ENCODE measurements at places on chromosomes 4 and X. TPM values are rescaled to one million over a fixed set of nuclear protein-coding genes. Genes with fewer than 3 reads are reported as not detected.

The GYG2 gene
- total RNA-seq: 1.5 TPM

The ACE2 gene
- total RNA-seq: 16.6 TPM

The CT45A5 gene
- not detected for total RNA-seq

The MAGEA2B gene
- total RNA-seq: not detected

- DNase-seq: no peak
Measured at GRCh38 chr4:66216252-66216651, 546.0 kb upstream of the EPHA5 start.

DNA sequence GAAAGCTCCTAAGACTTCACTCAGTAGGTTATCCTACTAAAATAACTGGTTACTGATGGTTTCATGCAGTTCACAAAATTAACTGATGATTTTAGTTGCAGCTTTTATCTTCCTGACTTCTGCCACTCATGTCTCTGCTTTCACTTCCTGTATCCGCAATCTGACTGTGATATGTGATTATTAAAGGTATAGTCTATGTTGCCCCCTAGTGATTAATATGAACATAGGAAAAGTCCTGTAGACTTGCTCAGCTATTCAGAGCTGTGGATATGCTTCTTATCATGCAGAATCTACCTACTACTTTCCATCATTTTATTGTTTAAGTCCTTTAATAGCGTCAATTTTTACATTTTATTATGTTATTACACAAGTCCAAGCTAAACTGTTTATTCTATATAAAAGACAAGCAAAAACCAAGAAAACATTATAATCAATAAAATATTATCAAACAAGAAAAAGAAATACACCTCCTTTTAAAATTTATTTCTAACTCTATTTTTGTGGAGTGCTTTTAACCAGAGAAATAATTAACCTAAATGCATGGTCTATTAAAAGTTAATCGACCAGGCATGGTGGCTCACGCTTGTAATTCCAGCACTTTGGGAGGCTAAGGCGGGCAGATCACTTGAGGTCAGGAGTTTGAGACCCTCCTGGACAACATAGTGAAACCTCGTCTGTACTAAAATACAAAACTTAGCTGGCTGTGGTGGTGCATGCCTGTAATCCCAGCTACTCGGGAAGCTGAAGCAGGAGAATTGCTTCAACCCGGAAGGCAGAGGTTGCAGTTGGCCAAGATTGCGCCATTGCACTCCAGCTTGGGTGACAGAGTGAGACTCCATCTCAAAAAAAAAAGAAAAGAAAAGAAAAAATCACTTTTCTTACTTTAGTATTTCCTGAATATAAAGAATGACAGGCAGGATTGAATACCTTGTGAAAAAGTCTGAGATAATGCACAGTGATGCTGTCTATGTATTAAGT is 40.4 kb upstream of the TLR2 start:
- no peak for DNase-seq

DNA sequence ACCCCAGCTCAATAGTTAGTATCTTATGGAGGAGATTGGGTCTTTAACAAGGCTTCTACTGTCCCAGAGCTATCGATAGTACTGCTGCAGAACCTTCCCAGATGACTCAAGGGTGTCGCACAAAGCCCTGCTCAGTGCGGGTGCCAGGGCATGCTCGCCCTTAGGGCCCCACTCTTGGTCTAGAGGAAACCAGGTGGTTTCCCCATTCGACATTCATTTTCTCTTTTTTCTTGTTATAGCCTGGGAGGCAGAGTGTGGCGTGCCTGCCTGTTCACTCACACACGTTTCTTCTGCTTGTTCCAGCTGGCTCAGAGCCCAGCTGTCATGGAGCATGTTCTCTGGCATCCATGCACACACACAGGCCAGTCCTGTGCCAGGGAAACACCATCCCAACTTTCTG is 144.5 kb downstream of the SMIM20 start:
- DNase-seq: no peak

- no peak for DNase-seq
Measured at GRCh38 chr4:74944354-74944793, 11.5 kb downstream of the PARM1 start.

- no peak for DNase-seq
Measured at GRCh38 chrX:108732630-108733321, 3.6 kb downstream of the IRS4 start.

- no peak for DNase-seq
Measured at GRCh38 chrX:38249965-38250364, 29.3 kb upstream of the SRPX start.

- DNase-seq: peak; percentile 58
Measured at GRCh38 chrX:353566-354535, 32.9 kb downstream of the PPP2R3B start.

GRCh38 chr4:88104902-88105610 is 53.4 kb downstream of the ABCG2 start:
- DNase-seq: no peak

GRCh38 chr4:18213576-18214198 is 192.1 kb upstream of the LCORL start:
- no peak for DNase-seq

All from Right ventricle myocardium inferior (tissue), 1 donor.